ENCODE measurements at places on chromosomes 12 and 14. TPM values are rescaled to one million over a fixed set of nuclear protein-coding genes. Genes with fewer than 3 reads are reported as not detected.

DNA sequence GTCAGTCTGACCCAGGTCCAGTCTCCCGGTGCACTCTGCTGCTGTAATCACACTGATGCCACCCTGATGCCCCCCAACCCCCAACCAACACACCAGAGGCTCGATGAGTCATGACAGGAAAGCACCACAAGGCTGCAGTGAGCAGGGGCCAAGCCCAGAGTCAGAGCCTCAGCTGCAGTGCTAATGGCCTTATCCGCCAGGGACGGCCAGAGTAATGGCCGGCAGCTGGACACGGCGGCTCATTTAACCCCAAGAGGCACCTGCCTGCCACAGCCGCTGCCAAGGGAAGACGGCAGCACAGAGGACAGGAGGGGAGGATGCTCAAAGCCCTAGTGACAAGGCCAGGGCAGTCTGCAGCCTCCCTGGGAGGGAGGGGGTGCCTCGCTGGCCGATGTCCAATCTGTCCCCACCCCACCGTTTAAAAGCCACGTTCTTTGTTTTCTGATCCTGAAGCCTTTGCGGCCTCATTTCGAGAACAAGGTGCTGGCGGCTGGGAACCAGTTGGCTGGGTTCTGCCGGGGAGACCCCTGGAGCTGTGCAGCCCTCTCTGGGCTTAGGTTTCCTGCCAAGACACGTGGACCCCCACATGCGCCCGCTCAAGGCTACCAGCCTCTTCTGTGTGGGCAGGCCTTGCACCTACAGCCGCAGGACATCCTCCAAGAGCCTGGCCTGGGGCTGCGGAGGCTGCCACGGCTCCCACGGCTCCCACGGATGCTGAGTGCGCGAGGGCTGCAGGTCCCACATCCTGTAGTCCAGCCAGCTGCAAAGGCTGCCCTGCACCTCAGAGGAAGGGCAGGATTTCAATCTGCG is 13.1 kb downstream of the CCDC85C start:
- peak; percentile 93 for DNase-seq
- no peak overlapping the region for H3K4me3 ChIP-seq
- peaks cover 75% of the 10 kb centered on the region for H3K4me1 ChIP-seq
- peak overlapping the region; percentile 88 for H3K27ac ChIP-seq

GRCh38 chr14:72699443-72699842 is 194.5 kb downstream of the DPF3 start:
- H3K4me1 ChIP-seq, result no peaks in the 10 kb centered on the region
- H3K27me3 ChIP-seq, result no peaks in the 10 kb centered on the region
- H3K36me3 ChIP-seq, result no peaks in the 10 kb centered on the region

DNA sequence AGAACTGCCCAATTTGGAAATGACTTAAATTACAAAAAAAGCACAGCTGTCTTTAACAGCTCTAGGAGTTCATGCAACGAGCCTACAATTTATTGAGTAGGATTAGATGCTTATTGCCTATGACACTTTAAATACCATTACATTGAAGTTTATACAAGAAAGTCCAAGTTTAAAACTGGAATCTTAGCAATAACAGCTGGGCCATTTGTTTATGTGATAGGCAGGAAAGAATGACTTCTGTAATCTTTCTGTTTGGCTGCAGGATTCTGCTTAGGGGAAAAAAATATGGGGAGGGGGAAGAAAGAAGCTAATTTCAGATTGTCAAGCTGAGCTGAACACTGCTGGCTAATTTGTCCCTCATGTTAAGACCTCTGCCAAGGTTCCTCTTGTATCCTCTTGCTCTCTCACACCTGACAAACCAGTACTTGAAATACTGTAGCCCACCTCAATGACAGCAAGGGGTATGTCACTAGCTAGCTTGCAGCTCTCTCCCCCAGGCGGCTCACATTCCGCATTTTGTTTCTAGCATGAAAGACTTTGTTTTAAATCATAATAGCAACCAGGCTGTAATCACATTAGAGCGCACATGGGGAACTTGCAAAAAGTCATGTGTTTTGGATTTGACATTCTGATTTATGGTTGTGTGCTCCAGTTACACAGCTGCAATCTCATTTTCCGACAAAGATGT is 384.8 kb downstream of the BMP4 start:
- no peaks in the 10 kb centered on the region for H3K27me3 ChIP-seq
- no peak for DNase-seq
- no peak overlapping the region for H3K4me3 ChIP-seq
- no peaks in the 10 kb centered on the region for H3K36me3 ChIP-seq
- H3K27ac ChIP-seq, result no peak overlapping the region

- no peak overlapping the region for H3K4me3 ChIP-seq
- H3K27me3 ChIP-seq, result no peaks in the 10 kb centered on the region
- peaks cover 14% of the 10 kb centered on the region for H3K4me1 ChIP-seq
- H3K36me3 ChIP-seq, result no peaks in the 10 kb centered on the region
- DNase-seq, result no peak
These were observed 25.7 kb downstream of the NTN4 start for GRCh38 chr12:95764848-95765247.

DNA sequence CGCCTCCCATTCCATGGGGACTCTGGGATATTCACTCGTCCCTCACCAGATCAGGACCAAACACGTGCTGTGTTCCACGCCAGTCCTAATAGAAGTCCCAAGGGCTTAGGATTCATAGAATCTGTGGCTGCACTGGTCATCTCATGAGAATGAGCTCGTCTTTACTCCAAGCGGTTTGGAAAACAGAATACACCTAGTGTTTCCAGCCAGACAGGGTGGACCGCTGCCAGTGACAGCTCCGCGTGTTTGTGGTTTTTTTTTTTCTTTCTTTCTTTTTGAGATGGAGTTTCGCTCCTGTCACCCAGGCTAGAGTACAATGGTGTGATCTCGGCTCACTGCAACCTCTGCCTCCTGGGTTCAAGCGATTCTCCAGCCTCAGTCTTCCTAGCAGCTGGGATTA is 75.1 kb downstream of the GLT1D1 start:
- H3K4me1 ChIP-seq, result no peaks in the 10 kb centered on the region
- no peak overlapping the region for H3K4me3 ChIP-seq
- H3K36me3 ChIP-seq, result no peaks in the 10 kb centered on the region
- no peaks in the 10 kb centered on the region for H3K27me3 ChIP-seq
- H3K27ac ChIP-seq, result no peak overlapping the region

LBHD2 gene
- polyA plus RNA-seq, result not detected

GRCh38 chr12:113097716-113098440 is 37.7 kb downstream of the RASAL1 start:
- no peaks in the 10 kb centered on the region for H3K36me3 ChIP-seq
- no peak overlapping the region for H3K4me3 ChIP-seq
- DNase-seq, result peak; percentile 38
- no peaks in the 10 kb centered on the region for H3K4me1 ChIP-seq
- H3K27me3 ChIP-seq, result no peaks in the 10 kb centered on the region

DNA sequence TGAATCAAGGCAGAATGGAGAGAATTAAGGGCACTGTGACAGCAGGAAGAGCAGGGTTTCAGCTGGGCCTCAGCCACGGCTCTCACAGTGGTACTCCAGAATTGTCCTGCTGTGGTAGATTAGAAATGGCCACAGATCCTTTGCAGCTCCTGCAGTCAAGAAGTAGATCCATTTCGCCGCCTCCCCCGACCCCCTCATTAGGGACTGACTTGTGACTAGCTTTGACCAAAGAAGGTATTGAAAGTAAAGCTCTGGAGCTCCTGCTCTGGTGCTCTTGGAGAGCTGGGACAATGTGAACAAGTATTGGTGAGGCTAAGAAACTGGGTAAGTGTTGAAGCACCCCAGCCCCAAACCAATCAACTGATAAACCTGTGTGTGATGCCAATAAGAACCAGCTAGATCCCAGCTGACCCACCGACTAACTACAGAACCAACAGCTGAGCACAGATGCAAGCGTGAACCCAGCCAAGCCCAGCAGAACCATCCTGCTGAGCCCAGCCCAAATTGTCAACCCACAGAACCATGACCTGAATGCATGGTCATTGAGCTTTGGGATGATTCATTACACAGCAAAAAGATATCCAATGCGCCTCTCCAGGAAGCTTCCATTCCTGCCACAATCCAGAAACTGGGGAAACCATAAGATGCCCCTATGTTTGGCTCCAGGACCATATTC is 50.7 kb downstream of the JAG2 start:
- no peaks in the 10 kb centered on the region for H3K4me1 ChIP-seq
- no peaks in the 10 kb centered on the region for H3K27me3 ChIP-seq
- no peak for DNase-seq
- H3K27ac ChIP-seq, result no peak overlapping the region

MDGA2 gene
- polyA plus RNA-seq, result 0.10 TPM

PRMT5 gene
- 134 TPM for polyA plus RNA-seq

DNA sequence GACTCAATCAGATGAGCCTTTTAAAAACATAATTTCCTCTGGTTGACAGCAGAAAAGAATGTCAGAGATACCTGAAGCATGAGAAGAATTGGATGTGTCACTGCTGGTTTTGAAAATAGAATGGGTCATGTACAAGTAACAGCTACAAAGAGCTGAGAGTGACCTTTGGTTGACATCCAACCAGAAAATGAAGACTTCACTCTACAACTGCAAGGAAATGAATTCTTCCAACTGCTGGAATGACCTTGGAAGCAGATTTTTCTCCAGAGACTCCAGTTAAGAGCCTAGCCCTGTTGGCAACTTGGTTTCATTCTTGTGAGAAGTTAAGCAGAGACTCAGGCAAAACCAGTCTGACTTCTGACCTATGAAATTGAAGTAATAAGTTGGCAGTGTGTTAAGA is 505.9 kb downstream of the SLC16A7 start:
- H3K4me1 ChIP-seq, result no peaks in the 10 kb centered on the region
- no peak for DNase-seq
- no peaks in the 10 kb centered on the region for H3K36me3 ChIP-seq
- H3K27ac ChIP-seq, result no peak overlapping the region
- no peak overlapping the region for H3K4me3 ChIP-seq
- no peaks in the 10 kb centered on the region for H3K27me3 ChIP-seq

MIP gene
- polyA plus RNA-seq, result 0.17 TPM

- no peak overlapping the region for H3K27ac ChIP-seq
- no peaks in the 10 kb centered on the region for H3K36me3 ChIP-seq
- H3K27me3 ChIP-seq, result no peaks in the 10 kb centered on the region
- no peak for DNase-seq
- H3K4me3 ChIP-seq, result no peak overlapping the region
These were observed 20.1 kb upstream of the RIN3 start for GRCh38 chr14:92493492-92493891.

TBX5 gene
- 0.07 TPM for polyA plus RNA-seq

CLEC4C gene
- polyA plus RNA-seq, result not detected

GRCh38 chr12:131315601-131316000 is 361.9 kb downstream of the ADGRD1 start:
- no peak overlapping the region for H3K4me3 ChIP-seq
- no peak for DNase-seq

- H3K4me1 ChIP-seq, result peaks cover 53% of the 10 kb centered on the region
- H3K27me3 ChIP-seq, result no peaks in the 10 kb centered on the region
- H3K27ac ChIP-seq, result peak overlapping the region; percentile 23
- no peak for DNase-seq
- no peaks in the 10 kb centered on the region for H3K36me3 ChIP-seq
These were observed 10.1 kb downstream of the RAP1B start for GRCh38 chr12:68620519-68621471.

DNA sequence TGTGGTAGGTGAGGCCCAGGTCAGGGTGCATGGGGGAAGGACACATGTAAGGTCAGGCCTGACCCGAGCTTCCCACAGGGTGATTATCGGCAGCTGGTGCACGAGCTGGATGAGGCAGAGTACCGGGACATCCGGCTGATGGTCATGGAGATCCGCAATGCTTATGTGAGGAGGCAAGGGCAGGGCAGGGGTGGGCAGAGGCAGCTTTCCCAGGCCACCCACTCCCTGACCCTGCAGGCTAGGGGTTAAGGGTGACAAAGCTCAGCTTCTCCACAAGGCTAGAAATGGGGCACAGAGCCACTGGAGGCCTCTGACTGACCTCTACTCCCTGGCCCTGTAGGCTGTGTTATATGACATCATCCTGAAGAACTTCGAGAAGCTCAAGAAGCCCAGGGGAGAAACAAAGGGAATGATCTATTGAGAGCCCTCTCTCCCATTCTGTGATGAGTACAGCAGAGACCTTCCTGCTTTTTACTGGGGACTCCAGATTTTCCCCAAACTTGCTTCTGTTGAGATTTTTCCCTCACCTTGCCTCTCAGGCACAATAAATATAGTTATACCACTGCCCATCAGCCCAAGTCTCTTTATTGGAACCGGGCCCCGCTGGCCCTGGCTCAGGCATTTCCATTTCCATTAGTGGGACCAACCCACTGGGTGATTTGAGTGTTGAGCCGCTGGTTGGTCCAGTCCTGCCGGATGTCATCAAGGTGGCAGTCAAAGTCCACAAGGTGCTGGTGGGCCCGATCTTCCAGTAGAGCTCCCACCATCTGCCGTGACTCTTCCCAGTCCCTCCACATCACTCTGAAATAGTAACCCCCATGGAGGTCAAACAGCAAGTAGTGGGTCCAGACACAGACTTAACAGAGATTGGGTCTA is 2.6 kb downstream of the PSME1 start:
- no peak for DNase-seq
- H3K4me3 ChIP-seq, result no peak overlapping the region
- peaks cover 56% of the 10 kb centered on the region for H3K4me1 ChIP-seq
- no peaks in the 10 kb centered on the region for H3K27me3 ChIP-seq
- peak overlapping the region; percentile 96 for H3K27ac ChIP-seq

- DNase-seq, result no peak
- no peaks in the 10 kb centered on the region for H3K27me3 ChIP-seq
- no peaks in the 10 kb centered on the region for H3K4me1 ChIP-seq
These were observed 12.2 kb downstream of the SYCP3 start for GRCh38 chr12:101727098-101727497.

CBLN3 gene
- 21.3 TPM for polyA plus RNA-seq

GRCh38 chr12:67764055-67764454 is 115.5 kb downstream of the DYRK2 start:
- no peaks in the 10 kb centered on the region for H3K27me3 ChIP-seq
- no peak overlapping the region for H3K27ac ChIP-seq
- no peak overlapping the region for H3K4me3 ChIP-seq
- DNase-seq, result no peak
- H3K4me1 ChIP-seq, result no peaks in the 10 kb centered on the region
- no peaks in the 10 kb centered on the region for H3K36me3 ChIP-seq

GRCh38 chr14:99213101-99213500 is 58.9 kb downstream of the BCL11B start:
- H3K4me3 ChIP-seq, result no peak overlapping the region
- no peaks in the 10 kb centered on the region for H3K4me1 ChIP-seq
- no peaks in the 10 kb centered on the region for H3K36me3 ChIP-seq
